Occipital lobe (tissue), 3 donors: ENCODE measurements at places on chromosomes 2 and 18. TPM values are rescaled to one million over a fixed set of nuclear protein-coding genes. Genes with fewer than 3 reads are reported as not detected.

Gene MALL
- 0.94 TPM for total RNA-seq

Gene OTOS
- 0.94 TPM for total RNA-seq

Gene TOGARAM2
- under 0.01 TPM for total RNA-seq

Gene ARHGAP25
- total RNA-seq = 2.0 TPM

Gene IL36A
- not detected for total RNA-seq

Gene C2orf78
- total RNA-seq = not detected

Gene CRYGC
- not detected for total RNA-seq

Gene SLC38A11
- total RNA-seq = 5.0 TPM

Gene ALPP
- total RNA-seq = not detected

Gene TEKT4
- total RNA-seq = 0.31 TPM

Gene TTC21B
- total RNA-seq = 68.3 TPM

Gene FZD7
- total RNA-seq = 7.0 TPM

Gene EFEMP1
- 2.8 TPM for total RNA-seq

Gene LIPG
- 18.2 TPM for total RNA-seq

Gene AGXT
- total RNA-seq = not detected

Gene LOXHD1
- 0.16 TPM for total RNA-seq

Gene WBP1
- 23.6 TPM for total RNA-seq

Gene TTC32
- 22.3 TPM for total RNA-seq

Gene RGPD4
- not detected for total RNA-seq

Gene TDRD15
- 3.0 TPM for total RNA-seq

Gene EFR3B
- 47.1 TPM for total RNA-seq

Gene FAP
- total RNA-seq = 2.2 TPM

Gene LDLRAD4
- 129 TPM for total RNA-seq

Gene ANKRD23
- total RNA-seq = 5.9 TPM

Gene GULP1
- total RNA-seq = 117 TPM

Gene TTN
- 3.7 TPM for total RNA-seq

Gene FANCL
- total RNA-seq = 82.2 TPM

Gene NYAP2
- total RNA-seq = 7.8 TPM

Gene DAPL1
- total RNA-seq = not detected

Gene WNT10A
- not detected for total RNA-seq

Gene SPP2
- total RNA-seq = not detected

Gene GLB1L
- 2.7 TPM for total RNA-seq

Gene FABP1
- total RNA-seq = not detected

Gene GFPT1
- 79.4 TPM for total RNA-seq

Gene IL37
- total RNA-seq = not detected

Gene ECEL1
- 1.2 TPM for total RNA-seq

Gene TFPI
- 35.2 TPM for total RNA-seq

Gene CTDP1
- 14.5 TPM for total RNA-seq

Gene ORMDL1
- 64.4 TPM for total RNA-seq

Gene CDH2
- total RNA-seq = 200 TPM

Gene GRB14
- 24.0 TPM for total RNA-seq

Gene PRKAG3
- total RNA-seq = not detected

Gene USP37
- total RNA-seq = 38.7 TPM

Gene ACTG2
- total RNA-seq = 0.62 TPM

Gene YPEL5
- total RNA-seq = 125 TPM

Gene TMEM247
- total RNA-seq = not detected

Gene CUL3
- 98.6 TPM for total RNA-seq

Gene NCKAP5
- 14.0 TPM for total RNA-seq

Gene C1QL2
- 1.6 TPM for total RNA-seq

Gene GPD2
- total RNA-seq = 166 TPM

Gene POTEJ
- not detected for total RNA-seq

Gene KLF11
- 14.0 TPM for total RNA-seq

Gene GRHL1
- 4.1 TPM for total RNA-seq

Gene DNAH7
- total RNA-seq = 16.5 TPM

Gene ERICH2
- not detected for total RNA-seq
